ENCODE measurements at places on chromosomes 11 and 22.

- DNase-seq: no peak
These were observed 12.4 kb downstream of the PIWIL3 start for GRCh38 chr22:24761888-24762675.

DNA sequence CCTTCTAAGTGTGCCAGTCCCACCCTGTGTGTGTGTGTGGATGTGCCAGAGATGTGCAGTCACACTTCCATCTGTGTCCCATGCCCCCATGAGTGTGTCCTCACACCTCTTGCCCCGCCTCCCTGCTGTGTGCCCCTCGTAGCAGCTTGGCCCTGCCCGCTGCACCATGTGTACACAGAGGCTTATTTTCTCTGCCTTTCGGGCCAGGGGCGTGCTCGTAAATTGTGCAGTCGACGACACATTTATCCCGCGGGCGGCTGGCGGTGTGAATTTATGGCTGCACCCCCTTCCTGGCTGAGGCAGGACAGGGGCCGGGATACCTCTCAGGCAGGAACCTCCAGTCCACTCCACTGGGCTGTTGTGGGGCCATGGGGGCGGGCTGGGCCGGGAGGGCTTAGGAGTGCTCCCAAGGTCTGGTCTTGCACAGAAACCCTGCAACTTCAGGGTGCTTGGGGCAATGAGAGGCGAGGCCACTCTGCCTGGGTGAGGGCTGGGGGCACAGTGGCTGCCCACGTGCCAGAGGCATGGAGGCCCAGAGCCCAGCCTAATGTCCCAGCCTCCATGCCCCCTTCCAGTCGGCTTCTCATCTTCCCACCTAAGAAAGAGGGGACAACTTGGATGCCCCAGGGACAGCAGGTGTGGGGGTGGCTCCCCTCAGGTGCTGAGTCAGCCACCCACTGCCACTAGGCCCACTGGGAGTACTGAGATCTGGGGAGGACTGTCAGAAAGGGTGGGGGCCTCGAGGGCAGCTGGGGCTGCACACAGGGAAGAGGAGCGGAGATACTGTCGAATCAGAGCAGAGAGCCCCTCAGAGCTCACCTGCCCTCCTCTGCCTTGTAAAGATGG, 12.5 kb downstream of the GP1BB start:
- no peak for DNase-seq

- no peak for DNase-seq
These were observed 100.9 kb downstream of the NXPE2 start for GRCh38 chr11:114779189-114779588.

DNA sequence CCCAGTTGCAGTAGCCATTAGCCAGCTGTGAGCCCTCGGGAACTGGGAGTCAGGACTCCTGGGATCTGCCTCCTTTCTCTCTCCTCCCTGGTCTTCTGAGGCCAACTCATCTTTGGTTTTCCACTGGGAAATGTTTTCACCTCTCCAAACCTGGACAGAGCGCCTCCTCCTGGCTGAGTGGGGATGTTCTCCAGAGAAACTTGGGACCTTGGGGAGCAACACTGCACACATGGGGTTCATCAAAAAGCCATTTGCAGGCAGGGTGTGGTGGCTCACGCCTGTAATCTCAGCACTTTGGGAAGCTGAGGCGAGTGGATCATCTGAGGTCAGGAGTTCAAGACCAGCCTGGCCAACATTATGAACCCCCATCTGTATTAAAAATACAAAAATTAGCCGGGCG, 145.4 kb downstream of the NECTIN1 start:
- DNase-seq: peak; percentile 5

DNA sequence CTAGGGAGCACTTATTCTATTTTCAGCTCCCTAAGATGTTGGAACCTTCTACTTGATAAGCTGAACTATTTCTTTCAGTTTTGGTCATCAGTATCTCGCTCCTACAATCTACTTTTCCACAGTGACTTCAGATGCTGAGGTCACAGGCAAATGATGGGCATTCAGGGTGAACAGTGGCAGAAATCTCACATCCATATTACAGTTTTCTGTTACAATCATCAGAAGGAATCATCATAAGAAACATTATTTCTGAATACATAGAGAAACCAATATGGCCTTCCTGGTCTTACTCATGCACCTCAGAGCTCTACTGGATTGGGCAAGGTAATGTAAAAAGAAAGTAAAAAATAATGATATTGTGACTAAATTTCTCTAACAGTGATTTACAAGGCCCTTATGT, 39.4 kb upstream of the DDI1 start:
- no peak for DNase-seq

DNA sequence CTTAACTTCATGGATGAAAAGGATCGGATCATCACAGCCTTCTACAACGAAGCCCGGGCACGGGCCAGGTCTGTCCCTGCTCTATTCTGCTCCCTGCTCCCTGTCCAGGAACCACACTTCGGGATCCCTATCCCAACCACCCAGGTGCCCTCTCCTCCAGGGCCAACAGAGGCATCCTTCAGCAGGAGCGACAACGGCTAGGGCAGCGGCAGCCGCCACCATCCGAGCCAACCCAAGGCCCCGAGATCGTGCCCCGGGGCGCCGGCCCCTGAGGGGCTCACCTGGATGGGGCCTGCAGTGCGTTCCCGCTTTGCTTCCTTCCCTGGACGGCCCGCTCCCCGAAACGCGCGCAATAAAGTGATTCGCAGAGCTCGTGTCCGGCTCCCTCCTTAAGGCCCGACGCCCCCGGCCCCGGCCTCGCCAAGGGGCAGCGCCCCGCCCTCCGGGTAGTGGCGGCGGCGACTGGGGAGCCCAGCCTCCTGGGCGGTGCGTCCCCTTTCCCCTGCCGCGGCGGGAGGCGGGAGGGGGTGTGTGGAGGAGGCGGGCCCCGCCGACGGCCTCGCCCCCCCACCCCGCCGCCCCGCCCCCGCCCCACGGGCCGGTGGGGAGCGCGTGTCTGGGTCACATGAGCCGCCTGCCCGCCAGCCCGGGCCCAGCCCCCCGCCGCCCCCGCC, at the start of gene VEGFB:
Gene VEGFB (plus strand): TSS at position 672 of the 674 bp plus-strand sequence. CDS start 250 bp downstream, outside the sequence.
- peak; percentile 68 for DNase-seq

- no peak for DNase-seq
These were observed 588.5 kb upstream of the ARHGAP42 start for GRCh38 chr11:100098560-100098959.

- no peak for DNase-seq
These were observed 45.5 kb upstream of the FAT3 start for GRCh38 chr11:92179017-92179670.

GRCh38 chr11:114082767-114083181, 23.3 kb downstream of the ZBTB16 start:
- DNase-seq: no peak

GRCh38 chr11:86548271-86548917, 124.0 kb downstream of the ME3 start:
- DNase-seq: no peak

DNA sequence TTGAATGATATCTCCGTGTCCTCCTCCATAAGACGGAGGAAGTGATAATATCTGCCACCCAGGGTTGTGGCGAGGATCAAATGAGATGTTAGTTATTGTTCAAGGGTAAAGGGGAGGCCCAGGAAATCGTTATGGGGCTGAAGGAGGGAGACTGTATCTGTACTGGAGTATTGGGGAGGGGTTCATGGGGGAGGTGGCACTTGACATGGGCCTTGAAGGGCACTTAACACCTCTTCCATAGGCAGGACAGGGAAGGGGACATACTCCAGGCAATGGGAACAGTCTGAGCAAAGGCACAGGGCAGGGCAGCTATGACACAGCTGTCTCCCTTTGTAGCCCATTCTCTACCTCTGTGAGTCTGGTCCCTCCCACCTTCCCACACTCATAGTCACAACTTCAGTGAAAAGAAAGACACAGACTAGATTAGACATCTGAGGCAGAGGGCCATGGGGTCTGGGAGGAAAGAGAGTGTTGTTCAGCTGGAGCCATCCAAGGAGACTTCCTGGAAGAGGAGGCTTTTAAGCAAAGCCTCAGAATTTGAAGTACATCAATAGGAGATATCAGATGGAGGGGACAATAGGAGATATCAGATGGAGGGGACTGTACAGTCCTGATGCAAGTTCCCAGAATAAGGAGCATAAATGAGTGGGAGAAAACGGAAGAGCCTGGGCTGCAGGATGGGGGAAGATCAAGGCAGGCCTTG, 15.8 kb upstream of the DGKZ start:
- DNase-seq: peak; percentile 64

DNA sequence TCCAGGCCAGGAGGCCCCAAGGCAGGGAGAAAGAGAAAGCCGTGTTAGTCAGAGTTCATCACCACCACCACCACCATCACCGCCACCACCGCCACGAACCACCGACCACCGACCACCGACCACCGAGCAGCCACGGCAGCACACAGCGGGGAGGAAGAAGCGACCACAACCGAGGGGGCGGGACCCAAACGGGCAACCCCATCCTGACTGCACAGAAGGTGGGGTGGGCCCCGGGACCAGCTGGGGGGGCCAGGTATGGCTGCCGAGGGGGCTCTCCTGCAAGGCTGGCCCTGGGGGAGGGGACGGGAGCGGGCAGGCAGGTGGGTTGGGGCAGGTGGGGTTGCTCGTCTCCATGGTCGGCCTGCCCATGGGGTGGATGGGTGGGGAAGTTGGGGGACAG, 34.2 kb downstream of the SYT7 start:
- DNase-seq: no peak

DNA sequence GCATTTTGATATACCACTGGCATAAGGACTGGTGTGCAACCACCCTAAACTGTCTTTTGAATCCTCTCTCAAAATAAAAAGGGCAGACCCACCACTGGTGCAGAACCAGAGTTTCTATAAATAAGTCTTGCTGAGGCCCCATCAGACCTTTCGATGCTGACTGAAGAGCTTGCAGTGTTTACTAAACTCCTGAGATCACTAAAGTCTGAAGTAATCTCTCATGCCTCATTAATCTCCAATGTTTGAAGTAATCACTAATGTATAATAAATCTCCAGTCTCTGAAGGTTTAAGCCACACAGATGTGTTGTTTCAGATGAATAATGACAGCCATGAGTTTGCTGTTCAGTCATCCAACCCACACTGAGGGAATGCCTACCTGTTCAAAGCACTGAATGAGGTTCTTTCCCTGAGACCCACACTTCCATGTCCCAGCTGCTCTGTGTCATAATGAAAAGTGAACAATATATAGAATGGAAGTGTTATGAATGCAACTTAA, 50.6 kb upstream of the DEUP1 start:
- DNase-seq: no peak

DNA sequence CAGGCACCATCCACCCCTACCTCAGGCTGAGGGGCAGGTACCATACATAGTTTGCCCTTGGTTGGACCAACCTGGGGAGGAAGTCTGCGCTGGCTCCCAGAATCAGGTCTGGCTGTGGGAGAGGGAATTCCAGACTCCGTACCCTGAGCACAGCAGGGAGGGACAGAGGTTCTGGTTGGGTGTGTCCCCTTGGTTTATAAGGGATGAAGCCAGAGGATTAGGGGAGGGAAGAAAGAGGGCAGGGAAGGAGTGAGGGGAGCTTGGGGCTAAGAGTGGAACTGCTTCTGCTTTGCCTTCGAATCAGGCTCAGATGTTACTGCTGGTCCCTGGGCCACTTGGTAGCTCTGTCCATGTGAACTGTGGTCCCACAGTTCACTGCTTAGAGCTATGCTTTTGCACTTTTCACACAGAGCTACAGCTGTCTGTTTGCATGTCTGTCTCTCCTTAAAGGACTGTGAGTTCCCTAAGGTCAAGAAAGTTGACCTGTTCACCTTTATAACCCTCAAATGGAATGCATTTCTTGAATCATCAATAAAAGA, 9.2 kb downstream of the MMP20 start:
- DNase-seq: no peak

- DNase-seq: no peak
These were observed 151.7 kb downstream of the ATXN10 start for GRCh38 chr22:45823336-45823735.

GRCh38 chr22:29626497-29627195, 23.2 kb downstream of the NF2 start:
- DNase-seq: no peak

GRCh38 chr11:93481696-93482095, 61.5 kb downstream of the SMCO4 start:
- no peak for DNase-seq

DNA sequence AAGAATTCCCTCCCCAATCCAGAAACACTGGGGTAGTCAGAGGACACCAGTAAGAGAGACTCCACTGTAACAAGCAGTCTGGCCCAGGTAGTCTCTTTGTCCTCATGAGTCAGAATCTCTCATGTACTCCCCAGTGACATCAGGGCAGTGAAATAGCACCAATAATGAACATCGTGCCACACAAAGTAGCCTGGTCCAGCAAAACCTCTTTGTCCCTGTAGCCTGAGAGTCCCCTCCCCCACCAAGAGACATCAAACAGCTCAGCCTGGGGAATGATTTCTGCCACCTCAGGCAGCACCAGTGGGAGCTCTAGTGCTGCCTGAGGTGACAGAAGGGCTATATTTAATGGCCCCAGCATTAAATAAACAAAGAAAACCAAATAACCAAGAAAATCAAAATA, 88.1 kb downstream of the SBF2 start:
- DNase-seq: no peak

DNA sequence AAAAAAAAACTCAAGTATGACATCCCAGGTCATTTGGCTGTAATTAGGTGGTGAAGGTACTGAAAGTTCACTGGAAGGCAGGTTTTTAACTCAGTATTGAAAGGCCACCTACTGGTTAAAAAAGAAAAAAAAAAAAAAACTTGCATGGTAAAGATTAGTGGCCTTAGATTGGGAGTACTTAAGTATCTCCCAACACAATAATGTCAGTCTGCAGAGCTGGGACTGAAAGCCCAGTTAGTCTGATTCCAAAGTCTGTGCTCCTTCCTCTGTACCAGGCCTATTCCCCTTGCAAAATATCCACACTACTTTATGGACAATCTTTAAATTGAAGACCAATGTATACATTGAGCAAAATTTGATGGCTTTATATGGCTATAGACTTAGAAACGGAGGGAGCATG, 85.5 kb downstream of the NOX4 start:
- DNase-seq: no peak

DNA sequence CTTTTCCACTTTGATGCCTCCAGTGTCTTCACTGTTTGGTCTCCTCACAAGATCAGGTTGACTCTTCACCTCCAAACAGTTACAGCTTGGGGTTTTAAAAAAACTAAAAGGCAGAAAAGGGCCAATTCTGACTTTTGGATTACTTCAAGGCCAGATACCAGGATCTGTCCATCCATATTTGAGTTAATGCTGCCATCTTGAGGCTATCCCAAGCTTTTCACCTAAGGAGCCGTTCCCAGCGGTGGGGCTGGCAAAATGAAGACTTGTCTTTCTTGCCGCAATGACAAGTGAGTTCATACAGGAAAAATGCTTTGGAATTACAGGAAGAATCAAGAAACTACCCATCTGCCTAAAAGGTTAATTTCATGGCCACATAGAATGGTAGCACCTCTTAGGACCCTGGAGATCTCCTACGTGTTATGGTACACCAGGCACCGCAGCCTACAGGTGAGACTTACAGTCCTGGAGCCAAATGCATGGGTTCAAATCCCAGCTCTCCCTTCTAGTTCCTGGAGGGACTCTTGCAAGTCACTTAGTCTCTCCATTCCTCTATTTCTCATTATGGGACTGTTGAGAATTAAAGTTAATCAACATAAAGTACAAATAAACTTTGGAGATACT, 6.0 kb upstream of the OR5B21 start:
- DNase-seq: no peak

- no peak for DNase-seq
These were observed 751 bp downstream of the MS4A10 start for GRCh38 chr11:60785806-60786361.

- no peak for DNase-seq
These were observed 18.4 kb upstream of the IL2RB start for GRCh38 chr22:37167981-37168647.

Measured in activated CD4-positive, alpha-beta T cell treated with anti-CD3 and anti-CD28 coated beads for 48 hours (primary cell).